Stimulated activated CD4-positive, alpha-beta T cell treated with anti-CD3 and anti-CD28 coated beads, Interleukin-1b, Interleukin-23, amount 100 ng/mL, for 1 hour (primary cell): ENCODE measurements at places on chromosomes 5 and 9.

DNA sequence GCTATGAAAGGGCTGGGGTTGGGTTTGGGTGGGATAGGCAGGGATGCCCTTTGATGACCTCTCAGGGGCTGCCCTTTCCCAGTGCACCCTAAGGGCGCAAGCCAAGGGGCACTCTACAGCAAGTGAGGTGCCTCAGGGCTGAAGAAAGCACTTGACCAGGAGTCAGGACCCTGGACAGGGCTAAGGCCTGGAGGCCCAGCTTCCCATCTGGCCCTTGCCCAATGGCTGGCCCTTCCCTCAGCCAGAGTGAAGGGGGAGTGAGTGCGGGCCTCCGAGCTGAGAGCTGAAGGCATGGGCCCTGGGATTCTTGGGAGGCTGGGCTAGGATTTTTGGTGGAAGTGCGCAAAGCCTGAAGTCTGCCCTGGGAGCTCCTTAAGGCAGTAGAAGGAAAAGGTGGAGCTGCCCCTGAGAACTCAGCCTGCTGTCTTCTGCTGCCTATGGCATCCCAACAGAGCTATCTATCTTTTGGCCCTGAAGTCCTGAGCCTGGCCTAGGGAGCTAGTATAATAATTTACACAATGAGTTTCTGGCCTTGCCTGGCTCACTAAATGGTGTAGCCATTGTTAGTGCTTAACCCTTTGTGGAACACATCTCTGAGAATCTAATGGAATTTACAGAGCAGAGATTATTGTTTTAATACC, 16.4 kb downstream of the JADE2 start:
- DNase-seq = no peak

DNA sequence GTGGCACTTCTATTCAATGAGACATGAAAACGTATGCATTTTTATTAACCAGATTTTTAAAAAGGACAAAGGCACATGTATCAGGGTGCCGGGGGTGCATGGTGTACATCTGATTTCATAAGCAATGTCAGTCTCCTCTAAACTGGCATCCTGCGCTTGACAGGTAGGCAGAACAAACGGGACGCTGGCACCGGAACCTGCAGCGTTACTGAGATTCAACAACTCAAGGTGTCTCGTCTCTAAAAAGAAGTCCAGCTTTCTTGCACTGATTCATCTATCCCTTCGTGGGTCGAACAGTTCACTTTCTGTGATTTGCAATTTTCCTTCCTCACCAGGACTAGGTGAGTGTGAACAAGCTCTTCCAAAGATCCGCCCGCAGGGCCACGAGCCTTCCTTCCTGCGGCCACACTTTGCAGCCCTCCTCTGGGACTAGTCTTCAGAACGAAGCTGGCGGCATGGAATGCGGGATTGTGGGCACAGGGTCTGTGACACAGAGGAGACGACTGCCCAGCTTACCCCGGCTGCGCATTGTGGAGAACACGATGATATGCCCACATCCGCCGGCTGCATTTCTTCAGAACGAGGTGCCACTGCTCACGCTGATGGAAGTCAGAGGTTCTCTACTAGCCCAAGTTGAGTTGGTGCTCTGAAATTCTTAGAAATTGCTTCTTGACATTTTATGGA, 7.2 kb downstream of the SLC6A3 start:
- DNase-seq = no peak

DNA sequence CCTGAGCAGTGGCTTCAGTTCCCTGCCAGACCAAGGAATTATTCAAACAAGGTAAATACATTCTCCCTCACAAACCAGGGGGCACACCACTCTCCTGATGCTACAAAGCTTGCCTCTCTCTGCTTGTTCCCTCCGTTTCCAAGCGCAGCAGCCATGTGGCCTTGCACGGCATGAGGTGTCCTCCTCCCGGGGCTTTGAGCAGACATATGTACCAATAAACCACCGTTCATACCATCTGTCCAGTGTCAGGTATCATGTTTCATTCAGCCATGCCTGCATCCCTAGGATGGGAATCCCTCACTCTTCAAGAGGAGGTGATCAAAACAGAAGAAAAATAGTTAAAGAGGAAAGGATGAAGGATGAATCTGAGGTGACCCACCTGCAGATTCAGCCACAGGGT, 282.7 kb downstream of the ENC1 start:
- DNase-seq = no peak

GRCh38 chr9:88392549-88392948, 4.3 kb downstream of the SPIN1 start:
- no peak for DNase-seq

- DNase-seq = no peak
These were observed 99.4 kb upstream of the CTNND2 start for GRCh38 chr5:12003680-12004079.

GRCh38 chr9:105636331-105636730, 25.9 kb upstream of the TAL2 start:
- DNase-seq = no peak

DNA sequence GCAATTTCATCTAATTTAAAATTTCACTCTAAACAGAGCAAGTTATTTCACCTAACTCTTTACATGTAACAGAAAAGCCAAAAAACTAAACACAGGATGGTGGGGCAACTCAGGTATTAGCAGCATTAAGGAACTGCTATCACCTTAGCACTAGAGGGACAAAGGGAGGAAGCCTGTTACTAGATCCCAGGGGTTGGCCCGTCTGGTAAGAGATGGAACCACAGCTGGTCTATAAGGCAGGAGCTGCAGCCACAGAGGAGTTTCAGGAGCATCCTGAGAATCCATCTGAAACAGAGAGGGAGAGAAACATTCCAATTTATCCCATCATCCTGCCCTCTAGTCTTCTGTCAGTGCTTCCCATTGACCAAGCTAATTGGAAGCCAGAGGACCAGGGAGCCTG, 300.3 kb downstream of the MRPS30 start:
- no peak for DNase-seq

- no peak for DNase-seq
These were observed 61.4 kb upstream of the SHISAL2B start for GRCh38 chr5:64628901-64629300.

- DNase-seq = no peak
These were observed 174.8 kb downstream of the SLF1 start for GRCh38 chr5:94793113-94793815.

GRCh38 chr5:163807781-163808180, 302.4 kb downstream of the MAT2B start:
- no peak for DNase-seq

DNA sequence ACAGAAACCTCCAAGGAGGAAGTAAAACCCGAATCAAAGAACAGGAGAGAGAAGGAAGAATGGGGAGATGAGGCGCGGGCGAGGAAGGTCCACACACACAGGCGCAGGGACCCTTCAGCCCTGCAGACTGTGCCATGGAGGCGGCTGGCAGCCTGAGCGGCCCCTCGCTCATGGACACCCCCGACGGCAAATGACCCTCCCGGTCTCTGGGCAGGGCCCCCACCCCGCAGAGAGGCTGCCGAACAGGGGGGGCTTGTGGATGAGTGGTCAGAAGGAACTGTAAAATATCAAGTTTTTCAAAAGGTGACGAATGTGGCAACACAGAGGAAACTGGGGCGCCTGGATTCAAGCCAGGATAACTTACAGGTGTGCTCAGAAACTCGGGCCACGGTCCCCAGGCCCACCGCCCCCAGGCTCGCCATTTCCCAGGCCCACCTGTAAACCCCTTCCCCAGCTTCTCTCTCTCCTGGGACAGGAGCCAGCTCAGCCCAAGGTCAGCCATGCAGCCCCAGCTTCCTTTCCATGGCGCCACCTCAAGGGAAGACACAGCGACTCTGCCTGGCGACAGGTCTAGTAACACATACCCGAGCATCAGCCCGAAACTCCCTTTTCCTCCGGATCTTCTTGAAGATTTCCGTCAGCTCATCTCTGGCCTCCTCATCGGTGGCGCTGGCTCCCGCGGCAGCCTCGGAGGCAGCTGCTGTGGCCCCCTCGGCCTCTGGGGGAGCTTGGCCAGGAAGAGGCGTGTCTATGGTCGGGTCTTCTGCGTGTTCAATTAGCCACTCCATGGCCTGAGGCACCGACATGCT, 16.5 kb downstream of the UBAC1 start:
- DNase-seq = no peak

DNA sequence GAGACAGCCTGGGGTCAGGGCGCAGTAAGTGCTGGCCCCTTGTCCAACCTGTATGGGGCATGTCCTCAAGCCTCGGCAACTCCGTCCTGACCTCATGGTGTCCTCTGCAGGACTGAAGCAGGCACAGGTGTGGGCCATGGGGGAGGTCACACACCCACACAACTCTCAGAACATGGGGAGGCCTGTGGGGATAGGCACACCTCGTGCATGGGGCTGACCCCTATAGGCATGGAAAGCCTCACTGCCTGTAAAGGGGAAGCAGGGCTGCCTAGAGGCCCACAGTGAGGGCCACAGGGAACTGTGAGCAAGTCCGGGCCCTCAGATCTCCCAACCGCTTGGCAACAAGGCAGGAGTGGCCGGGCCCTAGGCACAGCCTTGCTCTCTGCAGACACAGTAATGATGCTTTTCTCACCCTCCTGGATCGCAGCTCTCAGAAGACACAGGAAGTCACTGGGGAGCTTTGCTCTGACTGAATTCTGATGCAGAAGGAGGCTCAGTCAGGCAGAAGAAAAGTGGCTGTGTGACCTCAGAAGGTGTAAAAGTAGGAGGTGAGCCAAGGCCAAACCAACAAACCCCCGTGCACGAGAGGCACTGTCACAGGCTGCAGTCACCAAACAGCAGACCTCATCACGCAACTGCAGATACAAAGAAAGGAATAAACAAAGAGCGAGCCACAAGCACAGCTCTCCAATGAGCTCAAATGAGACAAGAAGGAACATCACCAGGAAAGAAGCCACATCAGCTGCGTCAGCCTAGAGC, 5.4 kb downstream of the IPPK start:
- DNase-seq = no peak

GRCh38 chr9:113153599-113153998, 2.8 kb downstream of the SLC31A2 start:
- no peak for DNase-seq

- DNase-seq = no peak
These were observed 332.8 kb downstream of the ELAVL2 start for GRCh38 chr9:23493219-23493618.
